T-helper 2 cell treated with Interferon-gamma antibody and Interleukin-4, amounts not matched to agents 5 μg/mL and 100 μg/mL, for 36 hours (primary cell): ENCODE measurements at places on chromosomes 6 and 20.
A peak's percentile ranks its signal among the peaks of the same experiment; 100 is the strongest.

GRCh38 chr6:153814136-153814535, 224.9 kb upstream of the OPRM1 start:
- DNase-seq = no peak

DNA sequence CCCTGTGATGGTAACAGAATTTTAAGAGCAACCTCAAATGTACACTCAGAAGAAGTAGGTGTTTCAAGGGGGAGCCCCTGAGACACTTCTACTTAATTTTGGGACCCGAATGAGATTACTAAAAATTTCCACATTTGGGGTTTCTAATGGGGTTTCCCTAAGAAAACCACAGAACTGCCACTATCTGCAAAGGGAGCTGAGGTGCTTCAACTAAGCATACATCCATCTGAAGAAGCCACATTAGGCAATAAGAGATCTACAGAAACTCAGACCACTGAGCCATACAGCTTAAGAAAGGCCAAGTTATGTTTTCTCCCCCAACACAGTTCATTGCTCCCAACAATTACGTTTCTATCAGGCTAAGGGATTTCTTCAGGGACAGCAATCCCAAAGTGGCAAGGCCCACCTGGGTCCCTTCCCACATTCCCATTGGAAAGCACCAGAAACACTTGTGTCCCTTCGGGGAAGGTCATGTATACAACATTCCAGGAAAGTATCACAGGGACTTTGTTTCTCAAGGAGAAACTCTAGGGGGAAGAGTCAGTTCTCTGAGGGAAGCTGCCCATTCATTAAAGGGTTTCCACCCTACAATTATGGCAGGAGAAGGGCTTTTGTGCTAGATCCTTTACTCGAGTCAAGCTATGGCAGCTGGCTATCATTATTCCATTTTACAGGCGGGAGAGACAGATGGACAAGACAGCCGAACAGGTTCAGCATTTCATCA, 5.0 kb downstream of the BCL2L1 start:
- peak; percentile 71 for DNase-seq

GRCh38 chr6:11217360-11218101, 14.9 kb downstream of the NEDD9 start:
- DNase-seq = no peak

GRCh38 chr6:137417396-137417795, 76.8 kb downstream of the OLIG3 start:
- DNase-seq = no peak

GRCh38 chr6:19562468-19562867, 274.7 kb upstream of the ID4 start:
- no peak for DNase-seq
